Left ventricle myocardium superior (tissue), 1 donor: ENCODE measurements at places on chromosomes 2 and 18. TPM values are rescaled to one million over a fixed set of nuclear protein-coding genes. Genes with fewer than 3 reads are reported as not detected.

IL1R2 gene
- total RNA-seq = 1.4 TPM

CREB1 gene
- 51.0 TPM for total RNA-seq

FSIP2 gene
- 0.20 TPM for total RNA-seq

AQP12A gene
- total RNA-seq = not detected

SCTR gene
- 1.0 TPM for total RNA-seq

TUBA3E gene
- 60.2 TPM for total RNA-seq

ANKRD30BL gene
- total RNA-seq = not detected

COL3A1 gene
- total RNA-seq = 51.8 TPM

RNF144A gene
- total RNA-seq = 15.6 TPM

CD226 gene
- total RNA-seq = 0.92 TPM

AMMECR1L gene
- total RNA-seq = 9.8 TPM

NEU2 gene
- not detected for total RNA-seq

HAUS1 gene
- total RNA-seq = 7.0 TPM

RPRM gene
- total RNA-seq = not detected
